Osteocyte (in vitro differentiated cells): ENCODE measurements at places on chromosomes 2 and 18.

DNA sequence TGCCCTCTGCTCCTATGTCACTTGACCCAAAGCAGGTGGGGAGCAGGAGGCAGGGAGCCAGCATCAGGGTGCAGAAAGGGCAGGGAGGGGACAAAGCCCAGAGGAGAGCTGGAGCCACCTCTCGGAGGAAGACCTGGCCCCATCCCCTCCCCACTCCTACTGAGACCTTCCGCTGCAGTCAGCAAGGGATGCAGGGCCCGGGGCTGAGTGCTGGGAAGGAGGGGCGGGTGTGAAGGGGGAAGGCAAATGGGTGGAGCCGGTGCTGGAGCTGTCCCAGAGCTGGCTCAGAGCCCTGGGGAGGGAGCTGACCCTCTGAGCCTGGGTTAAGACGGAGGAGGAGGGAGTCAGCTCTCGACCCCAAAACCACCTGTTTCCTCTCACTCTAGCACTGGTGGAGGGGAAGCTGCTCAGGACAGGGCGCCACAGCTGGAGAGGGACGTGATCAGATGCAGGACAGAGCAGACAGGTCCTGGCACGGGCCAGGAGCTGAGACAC lies 33.8 kb downstream of the HS1BP3 start:
- no peak overlapping the region for H3K4me3 ChIP-seq
- H3K36me3 ChIP-seq, result peaks cover 14% of the 10 kb centered on the region
- peak overlapping the region; percentile 91 for H3K27ac ChIP-seq
- peaks cover 36% of the 10 kb centered on the region for H3K4me1 ChIP-seq
- DNase-seq, result no peak

- H3K4me3 ChIP-seq, result no peak overlapping the region
- no peaks in the 10 kb centered on the region for H3K27me3 ChIP-seq
- H3K36me3 ChIP-seq, result no peaks in the 10 kb centered on the region
- H3K4me1 ChIP-seq, result peaks cover 7% of the 10 kb centered on the region
- peak overlapping the region; percentile 50 for H3K27ac ChIP-seq
- no peak for DNase-seq
These were observed 20.8 kb upstream of the TNP1 start for GRCh38 chr2:216880509-216881184.

- no peak overlapping the region for H3K4me3 ChIP-seq
- H3K27me3 ChIP-seq, result no peaks in the 10 kb centered on the region
- H3K36me3 ChIP-seq, result peaks cover 24% of the 10 kb centered on the region
These were observed 131.3 kb downstream of the PIK3C3 start for GRCh38 chr18:42086288-42086687.

DNA sequence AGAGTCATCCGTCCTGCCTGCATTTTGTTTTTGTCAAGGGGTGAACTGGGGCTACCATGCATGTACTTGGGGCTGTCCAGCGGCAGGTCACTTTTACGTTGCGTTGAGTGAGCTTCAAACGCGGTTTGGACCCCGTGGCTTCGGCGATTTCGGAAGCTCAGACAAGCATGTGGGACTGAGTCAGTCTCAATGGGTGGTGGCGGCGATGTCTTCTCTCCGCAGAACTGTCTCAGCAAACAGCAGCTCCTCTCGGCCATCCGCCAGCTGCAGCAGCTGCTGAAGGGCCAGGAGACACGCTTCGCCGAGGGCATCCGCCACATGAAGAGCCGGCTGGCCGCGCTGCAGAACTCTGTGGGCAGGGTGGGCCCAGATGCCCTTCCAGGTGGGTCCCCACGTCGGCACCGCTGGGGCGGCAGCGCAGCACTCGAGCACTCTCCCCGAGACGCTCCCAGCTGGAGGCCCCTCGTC lies 21.3 kb downstream of the FBLN7 start:
- no peak overlapping the region for H3K27ac ChIP-seq
- peaks cover 4% of the 10 kb centered on the region for H3K4me1 ChIP-seq
- H3K36me3 ChIP-seq, result no peaks in the 10 kb centered on the region
- no peak for DNase-seq
- no peaks in the 10 kb centered on the region for H3K27me3 ChIP-seq

DNA sequence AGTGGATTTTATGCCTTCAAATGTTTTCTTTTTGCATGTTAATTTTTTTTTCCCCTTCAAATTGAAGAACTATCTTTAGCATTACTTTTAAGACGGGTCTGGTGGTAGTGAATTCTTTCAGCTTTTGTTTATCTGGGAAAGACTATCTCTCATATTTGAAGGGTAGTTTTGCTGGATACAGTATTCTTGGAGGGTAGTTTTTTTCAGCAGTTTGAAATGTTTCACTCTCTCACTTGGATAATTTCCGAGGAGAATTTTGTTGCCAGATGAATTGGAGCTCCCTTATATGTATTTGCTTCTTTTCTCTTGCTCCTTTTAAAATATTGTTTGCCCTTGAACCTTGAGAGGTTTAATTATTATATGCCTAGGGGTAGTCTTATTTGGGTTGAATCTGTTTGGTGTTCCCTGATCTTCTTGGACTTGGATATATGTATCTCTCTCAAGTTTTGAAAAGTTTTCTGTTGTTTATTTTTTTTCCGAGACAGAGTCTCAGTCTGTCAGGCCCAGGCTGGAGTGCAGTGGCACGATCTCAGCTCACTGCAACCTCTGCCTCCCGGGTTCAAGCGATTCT lies 15.5 kb downstream of the TTLL4 start:
- H3K36me3 ChIP-seq, result peaks cover 17% of the 10 kb centered on the region
- H3K27ac ChIP-seq, result no peak overlapping the region
- H3K4me1 ChIP-seq, result peaks cover 8% of the 10 kb centered on the region
- H3K4me3 ChIP-seq, result no peak overlapping the region
- no peaks in the 10 kb centered on the region for H3K27me3 ChIP-seq

GRCh38 chr18:55477499-55477859 lies 110.5 kb downstream of the TCF4 start:
- H3K4me1 ChIP-seq, result peaks cover 17% of the 10 kb centered on the region
- peak overlapping the region; percentile 69 for H3K4me3 ChIP-seq
- H3K36me3 ChIP-seq, result peaks cover 4% of the 10 kb centered on the region
- no peaks in the 10 kb centered on the region for H3K27me3 ChIP-seq
- H3K27ac ChIP-seq, result peak overlapping the region; percentile 75
- no peak for DNase-seq

- H3K27me3 ChIP-seq, result no peaks in the 10 kb centered on the region
- no peak overlapping the region for H3K27ac ChIP-seq
- H3K4me3 ChIP-seq, result no peak overlapping the region
- H3K4me1 ChIP-seq, result peaks cover 13% of the 10 kb centered on the region
- H3K36me3 ChIP-seq, result peaks cover 2% of the 10 kb centered on the region
These were observed 4.6 kb downstream of the PIGN start for GRCh38 chr18:62182220-62182619.

DNA sequence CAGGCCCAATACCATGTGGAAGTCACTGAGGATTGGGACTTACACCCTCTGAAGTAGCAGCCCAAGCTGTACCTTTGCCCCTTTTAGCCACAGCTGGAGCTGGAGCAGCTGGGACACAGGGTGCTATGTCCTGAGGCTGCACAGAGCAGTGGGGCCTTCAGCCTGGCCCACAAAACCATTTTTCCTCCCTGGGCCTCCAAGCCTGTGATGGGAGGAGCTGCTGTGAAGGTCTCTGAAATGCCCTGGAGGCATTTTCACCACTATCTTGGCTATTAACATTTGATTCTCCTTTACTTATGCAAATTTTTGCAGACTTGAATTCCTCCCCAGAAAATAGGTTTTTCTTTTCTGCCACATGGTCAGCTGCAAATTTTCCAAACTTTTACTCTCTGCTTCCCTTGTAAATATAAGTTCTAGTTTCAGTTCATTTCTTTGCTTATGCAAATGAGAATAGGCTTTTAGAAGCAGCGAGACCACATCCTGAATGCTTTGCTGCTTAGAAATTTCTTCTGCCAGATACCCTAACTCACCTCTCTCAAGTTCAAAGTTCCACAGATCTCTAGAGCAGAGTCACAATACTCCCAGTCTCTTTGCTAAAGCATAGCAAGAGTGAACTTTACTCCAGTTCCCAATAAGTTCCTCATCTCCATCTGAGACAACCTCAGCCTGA lies 213.8 kb upstream of the MGAT5 start:
- no peak overlapping the region for H3K4me3 ChIP-seq
- H3K27ac ChIP-seq, result no peak overlapping the region
- DNase-seq, result no peak
- H3K27me3 ChIP-seq, result no peaks in the 10 kb centered on the region

DNA sequence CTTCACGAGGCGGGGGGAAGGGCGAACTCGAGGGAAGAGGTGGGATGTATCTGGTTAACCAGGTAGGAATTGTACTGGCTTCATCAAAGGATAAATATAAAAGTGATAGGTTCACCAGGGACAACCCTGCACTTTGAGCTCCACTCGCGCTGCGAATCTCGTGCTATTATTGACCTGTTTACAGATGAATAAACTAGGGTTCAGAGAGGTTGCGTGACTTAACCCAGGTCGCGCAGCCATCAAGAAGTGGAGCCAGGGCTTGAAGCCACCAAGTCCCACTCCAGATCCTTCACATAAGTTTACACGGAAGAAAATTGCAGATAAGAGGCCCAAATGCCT lies 1.4 kb upstream of the CYP1B1 start:
- H3K4me3 ChIP-seq, result peak overlapping the region; percentile 66
- H3K4me1 ChIP-seq, result peaks cover 42% of the 10 kb centered on the region
- DNase-seq, result no peak
- H3K27me3 ChIP-seq, result no peaks in the 10 kb centered on the region
- peaks cover 20% of the 10 kb centered on the region for H3K36me3 ChIP-seq

DNA sequence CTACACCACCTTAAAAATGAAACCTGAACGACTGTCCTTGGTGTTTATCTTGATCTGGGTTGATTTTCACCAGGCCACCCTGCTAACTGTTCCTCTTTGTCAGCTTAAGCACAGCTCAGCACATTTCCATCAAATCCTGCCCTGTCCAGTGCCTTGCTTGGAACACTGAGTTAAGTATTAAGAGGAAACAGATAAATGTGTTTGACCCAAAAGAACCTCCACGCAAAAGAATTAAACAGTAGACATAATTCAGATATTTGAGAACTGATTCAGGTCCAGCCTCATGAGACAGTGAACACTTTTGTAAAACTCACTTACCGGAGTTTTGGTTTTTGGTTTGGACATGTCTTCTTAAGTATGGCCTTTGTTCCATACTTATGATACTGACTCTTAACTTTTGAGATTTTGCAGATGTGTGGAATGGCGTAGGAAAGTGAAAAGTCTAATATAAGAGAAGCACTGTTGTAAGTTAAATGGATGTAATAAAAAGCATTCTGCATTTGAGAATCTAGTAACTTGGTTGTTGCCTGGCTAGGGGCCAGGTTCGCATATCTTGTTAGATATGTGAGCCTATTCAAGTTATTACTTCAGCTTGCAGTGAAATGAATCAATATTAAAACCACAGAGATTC lies 88.9 kb upstream of the SERPINE2 start:
- no peaks in the 10 kb centered on the region for H3K36me3 ChIP-seq
- DNase-seq, result no peak
- H3K4me3 ChIP-seq, result no peak overlapping the region
- no peaks in the 10 kb centered on the region for H3K27me3 ChIP-seq
- H3K4me1 ChIP-seq, result peaks cover 24% of the 10 kb centered on the region
- no peak overlapping the region for H3K27ac ChIP-seq

DNA sequence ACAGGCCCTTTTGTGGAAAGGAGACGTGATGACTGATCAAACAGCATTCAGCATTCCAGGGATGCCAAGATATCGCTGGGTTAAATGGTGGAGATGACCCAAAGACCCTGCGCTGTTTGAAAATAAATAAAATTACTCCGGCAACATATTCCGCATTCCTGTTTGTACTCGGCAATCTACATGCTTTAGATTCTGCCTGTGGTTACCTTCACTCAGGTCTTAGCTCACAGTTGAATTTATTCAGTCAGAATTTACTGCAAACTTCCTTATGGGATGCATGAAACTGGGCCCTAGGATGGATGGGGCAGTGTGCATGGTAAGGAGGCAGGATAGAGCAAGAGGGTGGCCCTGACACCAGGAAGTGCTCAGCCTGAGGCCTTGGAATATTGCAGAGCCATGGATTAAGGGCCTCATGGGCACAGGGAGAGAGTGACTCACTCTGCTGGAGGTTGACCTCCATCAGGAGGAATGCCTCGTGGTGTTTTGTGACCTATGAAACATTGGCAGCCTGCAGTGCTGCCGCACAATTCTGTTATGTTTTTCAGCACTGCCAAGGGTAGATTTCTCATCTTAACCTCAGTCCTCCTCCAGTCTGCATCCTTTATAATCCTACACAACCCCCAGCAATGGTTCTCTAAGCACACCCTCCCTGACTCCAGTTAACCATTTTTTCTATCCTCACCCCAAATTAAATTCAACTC lies 321.4 kb downstream of the IRS1 start:
- peaks cover 46% of the 10 kb centered on the region for H3K4me1 ChIP-seq
- H3K27ac ChIP-seq, result peak overlapping the region; percentile 81
- H3K27me3 ChIP-seq, result no peaks in the 10 kb centered on the region
- DNase-seq, result no peak
- H3K36me3 ChIP-seq, result no peaks in the 10 kb centered on the region
- H3K4me3 ChIP-seq, result no peak overlapping the region

- no peak overlapping the region for H3K4me3 ChIP-seq
- no peak for DNase-seq
- no peaks in the 10 kb centered on the region for H3K27me3 ChIP-seq
- H3K27ac ChIP-seq, result no peak overlapping the region
- H3K36me3 ChIP-seq, result peaks cover 10% of the 10 kb centered on the region
- H3K4me1 ChIP-seq, result no peaks in the 10 kb centered on the region
These were observed 98.8 kb downstream of the LCLAT1 start for GRCh38 chr2:30545875-30546274.

GRCh38 chr2:170965446-170966225 lies 36.6 kb downstream of the GORASP2 start:
- no peak overlapping the region for H3K4me3 ChIP-seq
- H3K4me1 ChIP-seq, result no peaks in the 10 kb centered on the region
- DNase-seq, result no peak
- H3K27ac ChIP-seq, result no peak overlapping the region
- H3K36me3 ChIP-seq, result peaks cover 45% of the 10 kb centered on the region

DNA sequence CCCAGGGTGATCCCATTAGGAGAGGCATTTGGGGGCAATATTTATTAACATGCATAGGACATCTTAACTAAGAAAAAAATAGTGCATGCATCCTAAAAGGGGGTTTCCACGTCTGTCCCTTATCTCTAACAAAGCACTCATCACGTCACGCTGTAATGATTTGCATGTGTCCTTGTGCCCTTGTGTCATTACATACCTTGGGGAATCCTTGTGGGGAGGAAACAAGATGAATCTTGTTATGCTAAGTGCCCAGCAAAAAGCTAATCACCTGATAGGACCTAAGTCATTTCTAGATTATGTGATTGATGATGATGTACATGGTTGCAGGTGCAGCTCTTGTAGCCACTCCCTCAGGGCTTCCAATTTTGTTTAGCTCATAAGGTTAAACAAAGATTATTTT lies 250.9 kb downstream of the FBXO15 start:
- no peaks in the 10 kb centered on the region for H3K4me1 ChIP-seq
- no peak for DNase-seq
- no peaks in the 10 kb centered on the region for H3K27me3 ChIP-seq
- H3K27ac ChIP-seq, result no peak overlapping the region
- no peaks in the 10 kb centered on the region for H3K36me3 ChIP-seq

DNA sequence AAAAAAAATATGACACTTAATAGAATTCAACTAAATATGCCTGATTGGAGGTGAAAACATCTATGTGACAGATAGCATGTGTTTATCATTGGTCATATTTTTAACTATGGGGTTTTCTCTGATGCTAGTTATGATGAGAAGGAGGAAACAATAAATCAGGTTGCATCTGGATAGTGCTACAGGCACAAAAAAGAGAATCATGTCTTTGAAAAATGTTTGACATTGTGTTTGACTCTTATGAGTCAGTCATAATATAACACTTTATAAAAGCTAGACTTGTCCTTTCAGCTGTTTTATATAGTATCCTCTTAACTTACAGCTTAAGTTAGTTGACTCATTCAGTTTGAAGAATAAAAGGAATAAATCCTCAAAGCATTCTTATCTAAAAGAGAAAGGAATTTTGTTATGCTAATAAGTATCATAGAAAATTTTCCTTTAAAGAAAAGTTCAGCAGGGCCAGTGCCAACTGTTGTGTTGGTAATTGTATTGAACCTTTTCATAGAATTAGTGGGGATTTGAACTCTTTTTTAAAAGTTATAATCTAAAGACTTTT lies 78.4 kb upstream of the UBXN4 start:
- H3K27ac ChIP-seq, result no peak overlapping the region
- H3K36me3 ChIP-seq, result peaks cover 14% of the 10 kb centered on the region
- H3K4me3 ChIP-seq, result no peak overlapping the region
- peaks cover 15% of the 10 kb centered on the region for H3K4me1 ChIP-seq
